ENCODE measurements at places on chromosomes 6 and 20.

DNA sequence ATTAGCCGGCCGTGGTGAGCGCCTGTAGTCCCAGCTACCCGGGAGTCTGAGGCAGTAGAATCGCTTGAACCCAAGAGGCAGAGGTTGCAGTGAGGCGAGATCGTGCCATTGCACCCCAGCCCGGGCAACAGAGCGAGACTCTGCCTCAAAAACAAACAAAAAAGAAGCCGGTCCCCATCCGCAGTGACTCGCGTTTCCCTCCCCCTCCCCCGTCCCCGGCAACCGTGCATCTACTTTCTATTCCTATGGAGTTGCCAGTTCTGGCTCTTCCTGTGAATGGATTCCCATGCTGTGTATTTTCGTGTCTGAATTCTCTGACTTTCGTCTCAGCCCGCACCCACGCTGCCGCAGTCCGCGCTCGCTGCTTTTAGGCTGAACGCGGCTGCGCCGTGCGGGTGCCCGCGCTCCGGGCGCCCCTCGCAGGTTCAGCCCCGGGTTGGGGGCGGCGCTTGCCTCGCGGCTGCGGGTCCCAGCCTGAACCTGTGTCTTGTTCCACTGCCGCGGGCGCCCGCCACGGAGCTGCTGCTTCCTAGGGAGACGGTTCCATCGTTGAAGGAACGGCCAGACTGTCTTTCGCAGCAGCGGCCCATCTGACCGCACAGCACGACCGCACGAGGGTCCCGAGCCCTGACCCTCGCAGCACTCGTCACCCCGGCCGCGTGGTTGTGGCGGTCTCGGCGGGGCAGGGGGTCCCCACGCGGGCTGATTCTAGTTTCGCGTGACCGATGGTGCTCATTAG is 1.1 kb upstream of the MRGBP start:
- DNase-seq, result peak; percentile 78

- DNase-seq, result peak; percentile 14
These were observed 236.1 kb downstream of the COL12A1 start for GRCh38 chr6:74969591-74970267.

DNA sequence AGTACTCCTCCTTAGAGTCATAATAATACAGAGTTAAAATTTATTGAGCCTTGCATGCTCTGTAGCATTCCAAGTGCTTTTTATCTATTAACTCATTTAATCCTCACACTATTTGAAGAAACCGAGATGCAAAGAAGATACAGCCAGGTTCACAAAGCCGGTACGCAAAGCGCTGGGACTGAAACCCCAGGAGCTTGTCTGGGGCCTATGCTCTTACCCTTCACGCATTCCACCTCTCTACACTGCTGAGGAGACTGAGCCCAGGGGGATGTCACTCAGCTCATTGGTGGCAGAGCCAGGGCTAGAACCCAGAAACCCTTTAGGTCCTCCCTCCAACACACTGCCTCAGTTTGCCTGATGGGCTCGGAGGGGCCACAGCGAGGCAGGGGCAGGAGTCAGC is 19.7 kb upstream of the MRPS18A start:
- DNase-seq, result no peak

DNA sequence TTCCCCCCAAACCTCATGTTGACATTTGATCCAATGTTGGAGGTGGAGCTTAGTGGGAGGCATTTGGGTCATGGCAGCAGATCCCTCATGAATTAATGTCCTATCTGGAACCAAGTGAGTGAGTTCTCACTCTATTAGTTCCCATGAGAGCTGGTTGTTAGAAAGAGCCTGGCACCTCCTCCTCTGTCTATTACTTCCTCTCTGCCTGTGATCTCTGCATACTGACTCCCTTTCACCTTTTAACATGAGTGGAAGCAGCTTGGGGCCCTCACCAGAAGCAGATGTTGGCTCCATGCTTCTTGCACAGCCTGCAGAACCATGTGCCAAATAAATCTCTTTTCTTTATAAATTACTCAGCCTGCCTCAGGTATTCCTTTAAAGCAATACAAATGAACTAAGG is 127.3 kb upstream of the RALGAPA2 start:
- DNase-seq, result no peak

DNA sequence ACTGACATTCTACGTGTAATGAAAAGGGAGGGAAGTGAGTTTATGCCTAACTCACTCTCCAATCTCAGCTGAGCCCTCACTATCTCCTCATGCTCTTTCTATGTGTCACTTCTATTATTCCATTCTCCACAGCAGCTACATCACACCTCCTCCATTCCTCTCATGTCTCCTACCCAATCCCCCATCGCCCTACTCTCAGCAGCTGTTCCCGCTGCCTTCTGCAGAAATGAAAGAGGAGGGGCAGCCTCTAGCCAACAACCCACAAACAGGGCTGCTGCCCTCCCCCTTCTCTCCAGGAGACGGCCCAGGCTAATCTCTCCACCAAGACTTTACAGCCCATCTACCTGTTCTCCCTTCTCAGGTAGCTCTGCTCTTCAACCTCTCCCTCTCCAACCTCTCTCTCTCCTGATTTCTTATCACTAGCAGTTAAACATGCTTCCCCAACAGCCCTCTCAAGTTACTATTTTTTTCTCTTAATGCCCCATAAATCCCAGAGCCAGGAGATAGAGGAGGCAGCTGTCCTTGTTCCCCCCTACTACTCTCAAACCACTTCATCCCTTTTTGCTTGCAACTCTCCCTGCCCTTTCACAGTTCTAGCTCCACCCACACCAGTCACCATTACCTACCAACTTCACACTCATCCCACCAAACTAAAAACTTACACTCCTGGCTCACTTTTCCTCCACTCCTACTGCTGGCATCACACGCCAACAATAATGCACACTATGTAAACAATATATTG is 136.5 kb downstream of the BTBD9 start:
- peak; percentile 79 for DNase-seq

DNA sequence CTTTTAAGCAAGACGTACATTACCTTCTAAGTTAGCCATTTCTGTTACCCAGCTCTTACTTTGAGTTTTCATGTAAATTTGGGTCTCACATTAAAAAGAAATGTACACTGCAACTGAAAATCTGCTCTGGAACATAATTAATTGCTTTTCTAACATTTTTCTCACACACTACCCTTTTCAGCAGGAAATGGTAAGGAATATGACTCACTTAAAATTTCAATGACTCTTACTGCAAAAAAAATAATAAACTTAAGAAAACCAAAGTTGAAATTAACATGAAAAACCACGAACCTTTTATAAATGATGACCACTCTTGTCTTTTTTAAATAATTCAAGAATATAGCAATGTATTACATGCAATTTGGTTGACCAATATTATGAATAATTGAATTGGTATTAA is 1.3 kb downstream of the CGA start:
- no peak for DNase-seq

- no peak for DNase-seq
These were observed 225.3 kb upstream of the HTR1E start for GRCh38 chr6:86712039-86712438.

DNA sequence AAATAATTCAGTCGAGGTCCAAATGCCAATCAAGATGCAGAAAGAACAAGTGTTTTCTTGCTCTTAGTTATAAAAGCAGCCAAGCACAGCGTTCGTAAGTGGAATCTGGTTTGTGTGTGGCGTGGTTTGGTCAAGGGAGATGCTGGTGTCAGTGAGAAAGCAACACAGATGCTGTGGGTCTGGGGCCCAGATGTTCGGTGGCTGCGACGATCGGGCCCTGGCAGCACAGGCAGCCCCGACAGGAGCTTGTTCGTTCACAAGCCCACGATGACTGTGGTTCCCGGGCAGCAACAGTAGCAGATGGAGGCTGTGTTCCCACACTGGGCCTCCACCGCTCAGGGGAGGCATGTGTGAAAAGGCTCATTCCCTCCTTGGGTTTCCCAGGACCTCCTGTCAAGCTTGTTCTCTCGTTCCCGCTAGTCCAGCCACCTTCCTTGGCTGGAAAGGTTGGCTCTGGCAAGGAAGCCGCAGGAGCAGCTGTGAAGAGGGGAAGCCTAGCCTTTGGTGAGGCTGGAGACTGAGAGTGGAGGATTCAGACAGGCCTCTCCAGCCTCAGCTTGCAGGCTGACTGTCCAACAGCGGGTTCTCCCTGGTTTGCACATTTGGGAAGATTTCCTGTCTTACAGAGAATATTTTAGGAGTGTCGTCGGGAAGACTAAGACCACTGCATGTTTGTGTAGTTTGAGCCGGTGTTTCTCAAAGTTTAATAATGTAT is 304.7 kb downstream of the QKI start:
- DNase-seq, result no peak

GRCh38 chr6:148745926-148746325 is 904 bp upstream of the UST start:
- no peak for DNase-seq

DNA sequence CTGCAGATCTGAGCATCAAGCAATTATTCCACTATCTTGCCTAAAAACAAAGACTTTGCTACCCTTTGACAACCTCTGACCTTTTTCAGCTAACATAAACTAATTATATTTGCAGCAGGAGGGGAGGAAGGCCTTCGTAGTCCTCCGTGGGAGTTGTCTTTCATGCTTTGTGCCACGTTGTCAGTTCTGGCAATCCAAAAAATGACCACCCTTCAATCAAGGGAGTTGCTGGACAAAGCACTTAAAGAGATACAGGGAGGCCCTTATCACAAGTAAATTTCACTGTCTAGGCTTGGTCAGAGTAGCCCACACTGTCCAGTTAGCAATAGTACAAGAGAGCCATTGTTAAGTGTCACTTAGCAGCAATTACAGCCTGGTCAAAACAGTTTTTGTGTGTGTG is 578.9 kb downstream of the HAO1 start:
- DNase-seq, result no peak

DNA sequence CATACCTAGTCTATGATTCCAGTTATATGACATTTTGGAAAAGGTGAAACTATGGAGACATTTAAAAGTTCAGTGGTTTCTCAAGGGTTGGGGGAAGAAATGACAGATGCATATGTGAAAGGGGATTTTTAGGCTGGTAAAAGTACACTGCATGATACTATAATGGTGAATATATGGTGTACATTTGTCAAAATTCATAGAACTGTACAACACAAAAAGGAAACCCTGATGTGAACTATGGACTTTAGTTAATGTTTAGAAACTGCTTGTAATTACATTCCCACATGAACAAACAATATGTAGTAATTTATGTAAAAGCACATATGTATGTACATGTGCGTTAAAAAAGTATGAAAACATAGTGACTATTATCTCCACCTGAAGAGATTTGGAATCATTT is 907.3 kb upstream of the CITED2 start:
- DNase-seq, result no peak

GRCh38 chr6:13235339-13235738 is 93.0 kb downstream of the TBC1D7 start:
- DNase-seq, result no peak

- DNase-seq, result no peak
These were observed 438.1 kb downstream of the BCKDHB start for GRCh38 chr6:80544555-80544954.

DNA sequence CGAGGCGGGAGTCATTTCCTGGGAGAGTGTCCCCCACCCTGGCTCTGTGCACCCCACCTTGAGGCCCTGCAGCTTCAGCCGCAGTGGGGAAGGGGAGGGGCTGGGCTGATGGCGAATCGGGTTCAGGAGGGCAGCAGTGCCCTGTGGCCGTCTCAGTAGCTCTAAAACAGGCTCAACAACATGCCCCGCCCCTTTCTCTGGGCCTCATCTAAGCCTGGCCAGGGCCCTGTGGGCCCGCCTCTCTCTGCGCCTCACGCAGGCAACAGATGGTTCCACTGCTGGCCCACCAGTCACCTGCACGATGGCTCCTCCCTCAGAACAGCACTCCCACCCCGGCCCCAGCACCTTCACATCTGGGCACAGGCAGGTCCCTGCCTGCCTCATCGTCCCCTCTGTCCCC is 30.2 kb downstream of the CHRNA4 start:
- peak; percentile 80 for DNase-seq

DNA sequence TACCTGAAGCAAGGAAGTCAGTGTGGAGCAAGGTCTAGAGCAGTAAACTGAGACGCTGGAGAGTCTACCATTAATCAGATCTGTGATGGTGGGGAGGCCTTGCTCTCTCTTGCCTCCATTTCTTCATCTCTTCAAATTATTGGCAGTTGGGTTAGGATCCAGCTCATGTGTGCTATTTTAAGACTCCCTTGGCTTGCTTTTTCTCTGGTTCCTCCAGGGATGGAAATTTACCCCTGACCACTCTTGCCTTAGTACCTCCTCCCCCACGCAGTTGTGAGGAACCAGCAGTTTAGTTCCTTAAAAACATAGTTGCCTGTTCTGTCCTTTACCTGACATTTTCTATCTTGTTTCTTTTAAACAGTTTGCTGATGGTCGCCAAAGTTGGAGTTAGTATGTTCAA is 7.4 kb downstream of the TMEM14C start:
- no peak for DNase-seq
